ENCODE measurements at places on chromosomes 3 and 15.

DNA sequence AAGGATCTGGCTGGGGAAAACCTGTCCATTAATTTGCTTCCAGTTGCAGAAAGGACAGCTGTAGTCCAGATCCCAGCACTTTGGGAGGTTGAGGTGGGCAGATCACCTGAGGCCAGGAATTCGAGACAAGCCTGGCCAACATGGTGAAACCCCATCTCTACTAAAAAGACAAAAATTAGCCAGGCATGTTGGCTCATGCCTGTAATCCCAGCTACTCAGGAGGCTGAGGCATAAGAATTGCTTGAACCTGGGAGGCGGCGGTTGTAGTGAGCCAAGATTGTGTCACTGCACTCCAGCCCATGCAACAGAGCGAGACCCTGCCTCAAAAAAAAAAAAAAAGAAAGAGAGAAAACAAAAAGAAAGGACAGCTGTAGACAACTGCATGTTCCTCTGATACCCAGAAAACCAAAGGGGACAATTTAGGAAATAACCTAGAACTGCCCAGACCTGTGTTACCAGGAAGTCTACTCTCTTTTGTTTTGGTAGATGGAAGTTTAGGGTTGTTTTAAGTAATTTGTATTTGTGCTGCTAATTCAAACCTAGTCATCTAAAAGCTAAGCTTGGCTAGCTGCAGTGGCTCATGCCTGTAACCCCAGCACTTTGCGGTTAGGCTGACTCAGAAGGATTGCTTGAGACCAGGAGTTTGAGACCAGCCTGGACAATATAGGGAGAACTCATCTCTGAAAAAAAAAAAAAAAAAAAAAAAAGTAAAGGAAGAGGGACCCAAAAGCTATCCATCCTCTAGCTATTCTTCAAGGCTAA, 22.7 kb downstream of the EXD1 start:
- no peak for DNase-seq

- DNase-seq, result no peak
These were observed 5.8 kb upstream of the MEX3B start for GRCh38 chr15:82051664-82052063.

- no peak for DNase-seq
These were observed at the start of gene CADPS for GRCh38 chr3:62874711-62875557. TSS of gene CADPS (minus strand) at chr3:62875416. CDS start at chr3:62875029, 387 bp downstream.

DNA sequence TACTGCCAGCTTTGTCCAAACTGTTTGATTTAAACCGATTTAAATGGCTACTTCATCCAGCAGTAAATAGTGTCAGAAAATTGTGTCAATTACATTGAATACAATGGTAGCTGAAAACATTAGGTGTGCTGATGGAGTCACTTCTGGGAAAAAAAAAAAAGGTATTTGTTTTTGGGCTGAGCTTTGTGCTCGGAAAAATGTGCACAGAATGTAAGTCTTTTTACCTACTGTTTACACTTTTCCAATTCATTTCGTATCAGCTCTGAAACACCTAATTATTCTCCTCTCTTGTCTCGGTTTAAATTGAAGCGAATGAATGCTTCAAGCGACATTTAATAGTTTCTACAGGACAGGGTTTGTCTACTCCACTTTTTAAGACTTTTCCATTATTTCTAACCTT, 1078.4 kb downstream of the ROBO1 start:
- no peak for DNase-seq

DNA sequence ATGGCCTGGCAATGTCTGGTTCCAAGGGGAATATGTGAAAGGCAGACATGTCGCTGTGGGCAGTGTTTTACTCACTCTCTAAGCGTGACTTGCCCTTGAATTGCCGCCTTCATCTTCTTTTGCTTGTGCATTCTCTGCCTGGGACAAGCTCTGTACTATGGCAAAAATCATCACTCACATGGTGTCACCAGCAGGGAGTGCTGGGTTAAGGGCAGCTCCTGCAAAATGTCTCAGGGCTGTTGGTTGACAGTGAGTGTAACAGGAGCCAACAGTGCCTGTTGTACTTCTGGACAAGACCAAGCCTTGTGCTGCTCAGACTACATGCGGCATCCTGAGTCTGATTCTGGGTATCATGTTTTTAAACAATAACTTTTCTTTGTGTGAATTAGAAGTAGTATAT, 45.3 kb upstream of the KY start:
- no peak for DNase-seq

DNA sequence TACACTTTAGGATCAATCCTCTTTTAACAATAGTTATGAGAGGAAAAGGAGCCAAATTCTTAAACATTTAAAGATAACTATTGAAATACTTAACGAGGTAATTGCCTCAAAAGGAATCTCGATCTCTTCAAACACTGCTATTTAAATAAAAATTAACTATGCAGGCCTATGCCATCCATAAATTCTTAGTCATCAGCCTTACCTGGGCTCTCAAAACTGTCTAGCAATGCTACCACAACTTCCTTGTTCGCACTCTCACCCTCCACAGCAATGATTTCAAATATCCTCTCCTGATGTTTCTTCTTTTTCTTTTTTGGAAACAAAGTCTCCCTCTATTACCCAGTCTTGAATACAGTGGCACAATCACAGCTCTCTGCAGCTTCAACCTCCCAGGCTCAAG, 12.3 kb downstream of the ETFA start:
- DNase-seq, result no peak

DNA sequence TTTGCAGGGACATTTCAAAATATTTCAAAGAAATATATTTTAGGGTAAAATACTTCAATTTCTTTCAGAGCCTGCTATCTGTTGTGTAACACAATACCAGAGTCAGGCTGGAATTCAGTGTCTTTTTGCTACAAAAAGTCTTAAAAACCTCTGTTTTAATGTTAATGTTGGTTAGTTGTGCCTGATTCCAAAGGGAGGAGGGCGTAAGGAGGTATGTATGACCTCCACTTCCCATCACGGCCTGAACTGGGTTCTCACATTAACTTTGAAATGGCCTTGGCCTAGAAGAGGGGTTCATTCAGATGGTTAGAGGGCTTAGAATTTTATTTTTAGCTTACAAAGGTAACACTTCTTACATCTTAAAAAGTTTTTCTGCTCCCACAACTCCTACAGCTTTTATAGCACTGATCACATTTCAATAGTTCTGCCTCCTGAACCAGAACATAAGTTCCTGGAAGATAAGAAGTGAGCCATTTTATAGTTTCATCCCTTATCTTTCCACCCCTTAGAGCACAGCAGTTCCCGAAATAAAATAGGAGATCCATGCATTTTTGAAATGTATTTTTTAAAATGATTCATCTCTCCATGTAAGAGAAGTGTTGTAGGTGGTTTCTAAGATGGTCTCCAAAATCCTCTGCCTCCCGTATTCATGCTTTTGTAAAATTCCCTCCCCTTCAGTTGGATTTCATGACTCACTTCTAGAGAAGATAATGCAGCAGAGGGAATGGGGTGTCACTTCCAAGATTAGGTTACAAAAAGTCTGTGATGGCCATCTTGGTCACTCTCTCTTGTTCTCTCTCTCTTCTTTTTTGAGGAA, 543.1 kb upstream of the NECTIN3 start:
- no peak for DNase-seq

GRCh38 chr3:37899101-37899707, 37.5 kb downstream of the CTDSPL start:
- no peak for DNase-seq
